Dorsolateral prefrontal cortex (tissue), 122 donors: ENCODE measurements at places on chromosomes 12 and 14.

DNA sequence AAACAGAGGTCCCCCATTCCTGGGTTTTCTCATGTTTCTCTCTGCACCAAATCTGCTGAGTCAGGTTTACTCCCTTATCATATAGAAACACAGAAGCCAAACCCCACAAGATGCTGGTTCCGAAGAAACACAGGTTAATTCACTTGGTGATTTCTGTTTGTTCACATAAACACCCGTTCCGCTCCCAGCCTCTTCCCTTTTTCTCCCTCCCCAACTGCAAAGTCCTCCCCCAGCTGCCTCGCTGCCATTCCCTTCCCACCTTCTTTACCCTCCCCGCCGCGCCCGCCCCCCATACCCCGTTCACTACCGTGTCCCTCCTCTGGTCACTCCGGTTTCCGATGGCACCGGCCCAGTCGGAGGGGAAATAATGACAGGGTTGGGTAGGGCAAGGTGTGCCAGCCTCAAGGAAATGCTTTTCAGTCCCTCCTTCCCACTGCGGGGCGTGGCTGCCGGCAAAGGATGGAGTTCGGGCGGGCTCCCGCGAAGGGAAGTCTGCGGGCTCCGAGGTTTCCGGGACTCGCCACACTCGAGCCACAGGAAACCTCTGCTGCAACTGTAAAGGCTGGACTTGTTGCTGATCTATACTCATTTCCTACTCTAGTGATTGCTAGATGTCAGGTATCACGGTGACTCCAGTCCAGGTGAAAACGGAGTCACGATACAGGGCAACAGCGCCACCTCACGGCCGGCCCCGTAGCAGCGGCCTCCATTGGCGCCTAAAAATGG, at the start of gene STYK1:
STYK1 (minus strand) TSS at position 394 of the 726 bp plus-strand sequence. CDS start 39,434 bp downstream, outside the sequence.
- no peak for DNase-seq

- no peak for DNase-seq
These were observed 140.0 kb downstream of the DAD1 start for GRCh38 chr14:22448905-22449599.

DNA sequence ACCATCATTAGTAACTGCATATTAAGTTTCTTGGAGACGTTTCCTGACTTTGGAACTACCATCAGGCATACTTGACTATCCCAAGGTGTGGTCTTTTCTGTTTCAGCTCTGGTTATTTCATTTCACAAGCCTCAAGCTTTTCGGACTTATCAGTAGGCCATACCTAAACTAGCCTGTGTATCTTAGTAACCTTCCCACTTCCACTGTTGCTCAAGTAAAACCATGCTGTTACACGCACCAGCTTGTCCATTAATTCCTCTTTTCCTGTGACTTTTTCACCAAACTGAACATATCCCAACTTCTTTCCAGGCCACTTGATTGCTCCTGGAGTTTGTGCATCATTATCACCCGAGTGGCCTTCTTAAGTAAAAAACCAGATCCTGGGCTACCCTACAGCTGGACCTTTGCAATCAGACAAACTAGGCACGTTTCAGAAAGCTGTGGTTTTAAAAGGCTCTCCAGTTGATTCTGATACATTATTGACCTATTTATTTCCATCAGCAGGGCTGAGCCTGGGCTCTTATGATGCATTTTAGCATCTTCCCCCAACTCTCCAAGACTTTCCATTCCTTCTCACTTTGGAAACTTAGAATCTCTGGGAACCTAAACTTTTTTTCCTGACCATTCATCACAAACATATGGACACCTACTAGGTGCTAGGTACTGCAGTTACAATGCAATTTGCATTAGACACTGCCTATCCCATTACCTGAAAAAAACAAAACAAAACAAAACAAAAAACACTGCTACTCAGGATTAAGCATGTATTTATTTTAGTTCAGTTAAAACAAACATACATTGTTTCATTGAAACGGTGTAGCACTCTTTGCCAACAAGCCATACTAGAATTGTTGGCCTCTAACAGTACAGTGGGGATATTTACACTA, 14.9 kb downstream of the SLC38A2 start:
- no peak for DNase-seq

- DNase-seq = no peak
These were observed 111.0 kb downstream of the MSRB3 start for GRCh38 chr12:65389436-65389835.

GRCh38 chr14:36852981-36853691, 191.5 kb downstream of the PAX9 start:
- DNase-seq = no peak
